ENCODE measurements at places on chromosomes 12 and 14.
A peak's percentile ranks its signal among the peaks of the same experiment; 100 is the strongest.

- DNase-seq = no peak
Measured at GRCh38 chr12:89479982-89480381, 44.6 kb downstream of the GALNT4 start.

- DNase-seq = no peak
Measured at GRCh38 chr12:28057856-28058615, 85.5 kb upstream of the PTHLH start.

DNA sequence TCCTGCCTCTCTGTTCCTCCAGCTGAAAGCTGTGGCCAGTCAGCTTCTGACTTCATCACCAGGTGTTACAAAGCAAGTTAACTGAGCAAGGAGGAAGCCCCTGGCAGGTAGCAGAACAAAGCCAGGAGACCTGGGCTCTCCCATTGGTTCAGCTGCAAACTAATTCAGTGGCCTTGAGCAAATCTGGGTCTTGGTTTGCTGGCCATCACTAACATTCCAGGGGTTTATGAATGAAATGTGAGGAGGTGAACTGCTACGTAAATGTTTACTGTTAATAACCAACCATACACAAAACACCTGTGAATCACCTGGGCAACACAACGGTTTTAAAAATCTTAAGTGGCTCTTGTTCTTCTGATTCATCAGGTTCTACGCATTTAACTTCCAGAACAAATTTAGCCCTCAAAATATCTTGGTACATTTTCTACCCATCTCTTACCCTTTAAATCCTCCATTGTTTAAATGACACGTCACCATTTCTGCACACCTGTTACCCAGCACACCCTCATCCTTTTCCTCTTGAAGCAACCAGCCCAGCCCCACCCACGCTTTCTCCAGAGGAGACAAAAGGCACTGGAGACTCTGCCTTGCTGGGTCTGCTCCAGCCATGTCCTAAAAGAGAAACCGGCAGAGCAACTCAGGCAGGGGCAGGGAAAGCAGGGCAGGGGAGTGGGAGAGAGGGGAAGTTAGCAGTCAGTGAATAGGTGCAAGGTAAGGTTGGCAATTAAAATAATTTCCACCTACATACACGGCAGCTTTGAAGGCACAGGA lies 49.3 kb upstream of the TSPAN11 start:
- DNase-seq = no peak

DNA sequence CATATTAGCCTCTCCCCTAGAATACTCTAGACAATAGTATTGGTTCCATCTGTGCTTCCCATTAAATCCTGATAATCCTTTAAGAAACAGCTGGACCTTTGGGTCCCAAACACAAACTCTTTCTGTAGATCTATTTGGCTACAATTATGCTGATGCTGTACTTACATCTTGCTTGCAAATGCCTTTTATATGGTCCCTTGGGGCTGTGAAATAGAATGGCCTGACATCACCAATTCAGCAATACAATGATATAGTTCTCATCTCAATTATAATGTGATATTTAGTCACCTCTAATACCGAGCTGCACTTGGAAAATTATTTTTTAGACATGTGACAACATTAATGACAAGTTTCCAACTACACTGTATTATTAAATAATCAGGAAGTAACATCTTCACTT lies 261.5 kb downstream of the SOX5 start:
- no peak for DNase-seq

GRCh38 chr12:93098077-93098476 lies 169.0 kb upstream of the EEA1 start:
- DNase-seq = peak; percentile 80

- DNase-seq = no peak
Measured at GRCh38 chr12:272942-273341, 10.3 kb upstream of the SLC6A13 start.

DNA sequence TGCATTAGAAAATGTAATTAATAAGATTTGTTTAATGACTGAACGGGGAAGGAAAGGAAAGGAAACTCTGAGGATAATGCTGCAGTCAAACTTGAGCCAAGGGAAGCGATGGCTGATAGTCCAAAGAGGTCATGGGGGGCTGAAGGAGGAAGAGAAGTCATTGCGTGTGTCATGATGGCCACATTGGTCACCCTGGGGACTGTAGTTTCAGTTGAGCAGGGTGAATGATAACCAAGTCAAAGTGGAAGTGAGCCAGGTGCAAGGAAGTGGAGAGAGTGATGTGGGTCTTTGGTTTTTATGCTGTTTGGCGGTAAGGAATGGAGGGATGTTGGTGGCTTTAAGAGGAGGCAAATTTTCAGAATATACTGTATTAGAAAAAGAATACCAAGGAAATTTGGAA lies 21.6 kb downstream of the C12orf75 start:
- no peak for DNase-seq

- no peak for DNase-seq
Measured at GRCh38 chr12:96136161-96136560, 58.0 kb upstream of the ELK3 start.

- no peak for DNase-seq
Measured at GRCh38 chr12:93341409-93342049, 36.2 kb upstream of the NUDT4 start.

DNA sequence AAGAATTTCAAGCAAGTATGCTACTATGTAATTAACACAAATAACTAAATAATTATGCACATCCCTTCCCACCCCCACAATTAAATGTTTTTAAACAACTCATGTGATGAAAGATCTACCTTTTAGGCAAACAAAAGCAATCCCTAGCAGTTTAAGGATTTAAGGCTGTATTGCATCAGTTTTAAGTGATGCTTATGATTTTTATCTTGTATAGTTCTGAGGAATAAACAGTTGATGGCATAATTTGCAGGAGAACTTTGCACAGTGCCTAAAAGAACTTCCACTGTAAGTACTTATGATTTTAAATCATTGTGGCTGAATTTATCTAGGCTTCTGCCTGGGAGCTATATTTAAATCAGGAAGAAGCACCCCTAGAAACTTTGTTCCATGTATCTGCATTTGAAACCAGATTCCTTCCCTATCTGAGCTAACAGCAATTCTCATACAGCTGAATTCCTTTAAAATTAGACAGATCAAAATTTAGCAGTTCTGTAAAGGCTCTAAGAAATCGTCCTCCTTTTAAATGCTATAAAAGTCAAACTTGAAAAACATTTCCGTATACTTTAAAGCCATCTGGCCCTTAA lies 388.6 kb downstream of the BCAT1 start:
- no peak for DNase-seq

DNA sequence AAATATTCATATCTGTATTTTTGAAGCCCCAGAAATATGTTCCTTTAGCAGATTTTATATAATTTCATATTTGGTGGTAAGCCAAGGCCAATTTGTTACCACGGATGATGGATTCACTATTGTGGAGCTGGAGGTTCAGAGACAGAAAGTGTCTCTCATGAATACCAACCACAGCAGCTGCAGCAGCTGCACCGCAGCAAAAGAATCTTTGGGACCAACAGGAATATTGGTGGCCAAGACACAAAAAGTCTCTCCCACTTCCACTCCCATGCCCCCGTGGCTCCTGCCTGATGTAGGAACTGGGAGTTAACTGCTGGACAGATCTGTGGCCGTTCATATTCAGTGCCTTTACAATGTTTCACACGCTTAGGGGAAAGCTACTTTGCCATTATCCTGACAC lies 155.3 kb downstream of the ADAMTS20 start:
- DNase-seq = no peak

DNA sequence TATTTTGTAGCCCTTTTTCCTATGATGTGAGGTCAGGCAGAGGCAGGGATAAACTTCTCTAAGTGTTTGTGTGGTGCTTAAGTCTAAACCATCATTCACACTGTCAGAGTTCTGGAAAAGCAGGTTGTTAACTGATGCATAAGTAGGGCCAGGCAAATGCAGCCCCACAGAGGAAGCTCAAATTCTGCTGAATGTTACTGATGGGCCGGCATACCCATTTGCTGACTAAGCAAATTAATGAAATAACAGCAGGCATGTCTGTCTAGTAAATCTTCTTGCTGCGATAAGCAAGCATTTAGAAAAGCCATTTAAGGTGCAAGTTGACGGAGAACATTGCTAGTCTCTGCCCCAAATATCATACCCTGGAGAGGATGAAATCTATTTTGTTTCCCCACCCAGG lies 523.2 kb upstream of the CCDC196 start:
- DNase-seq = no peak

DNA sequence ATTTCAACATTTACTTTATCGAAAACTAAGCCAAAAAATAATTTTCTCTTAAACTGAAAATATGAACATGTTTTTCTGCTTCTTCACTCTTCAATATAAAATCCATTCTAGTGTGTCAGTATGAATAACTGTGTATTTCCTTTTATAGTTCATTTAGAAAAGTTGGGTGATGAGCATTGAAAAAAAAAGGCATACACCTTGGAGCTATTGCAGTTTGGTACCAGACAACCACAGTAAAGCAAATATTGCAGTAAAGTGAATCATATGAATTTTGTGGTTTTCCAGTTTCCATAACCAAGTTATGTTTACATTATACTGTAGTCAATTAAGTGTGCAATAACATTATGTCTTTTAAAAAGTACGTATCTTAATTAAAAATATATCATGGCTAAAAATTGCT lies 195.0 kb upstream of the FOXG1 start:
- no peak for DNase-seq

DNA sequence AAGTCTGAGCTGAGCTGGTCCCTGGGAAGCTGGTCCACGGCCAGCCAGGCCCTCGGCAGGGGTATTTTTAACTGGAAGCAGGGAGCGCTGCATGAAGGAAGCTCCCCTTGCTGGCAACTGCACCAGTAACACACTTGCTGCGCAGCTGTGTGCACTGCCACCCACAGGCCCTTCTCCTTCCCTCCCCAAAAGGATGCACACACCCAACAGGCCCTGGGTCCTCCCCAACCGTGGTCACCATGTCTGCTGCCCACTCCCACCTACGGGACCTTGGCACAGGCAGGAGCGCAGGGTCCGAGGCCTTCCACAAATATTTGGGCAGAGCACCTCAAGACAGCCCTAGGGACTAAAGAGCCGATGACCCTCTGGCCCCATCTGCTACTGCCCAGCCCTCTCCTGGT lies 157.0 kb upstream of the PRMT8 start:
- no peak for DNase-seq

DNA sequence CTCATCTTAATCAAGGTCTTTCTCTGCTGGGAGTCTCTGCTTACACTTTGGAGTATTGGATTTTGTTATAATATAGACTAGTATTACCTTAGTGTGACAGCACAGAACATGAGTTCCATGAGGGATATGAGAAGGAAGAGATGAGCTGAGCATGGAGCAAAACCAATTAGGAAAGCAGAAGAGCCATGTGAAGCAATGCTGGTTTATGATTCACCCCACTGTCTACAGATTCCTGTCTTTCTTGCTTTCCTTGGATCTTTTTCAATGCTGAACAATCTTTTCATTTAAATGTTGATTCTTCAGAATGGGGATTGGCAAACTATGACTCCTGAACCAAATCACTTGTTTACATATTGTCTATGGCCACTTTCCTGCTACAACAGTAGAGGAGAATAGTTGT lies 70.4 kb upstream of the KITLG start:
- no peak for DNase-seq

GRCh38 chr14:104277416-104278213 lies 139.2 kb downstream of the KIF26A start:
- DNase-seq = no peak

- no peak for DNase-seq
Measured at GRCh38 chr14:32897698-32898064, 41.0 kb upstream of the NPAS3 start.

DNA sequence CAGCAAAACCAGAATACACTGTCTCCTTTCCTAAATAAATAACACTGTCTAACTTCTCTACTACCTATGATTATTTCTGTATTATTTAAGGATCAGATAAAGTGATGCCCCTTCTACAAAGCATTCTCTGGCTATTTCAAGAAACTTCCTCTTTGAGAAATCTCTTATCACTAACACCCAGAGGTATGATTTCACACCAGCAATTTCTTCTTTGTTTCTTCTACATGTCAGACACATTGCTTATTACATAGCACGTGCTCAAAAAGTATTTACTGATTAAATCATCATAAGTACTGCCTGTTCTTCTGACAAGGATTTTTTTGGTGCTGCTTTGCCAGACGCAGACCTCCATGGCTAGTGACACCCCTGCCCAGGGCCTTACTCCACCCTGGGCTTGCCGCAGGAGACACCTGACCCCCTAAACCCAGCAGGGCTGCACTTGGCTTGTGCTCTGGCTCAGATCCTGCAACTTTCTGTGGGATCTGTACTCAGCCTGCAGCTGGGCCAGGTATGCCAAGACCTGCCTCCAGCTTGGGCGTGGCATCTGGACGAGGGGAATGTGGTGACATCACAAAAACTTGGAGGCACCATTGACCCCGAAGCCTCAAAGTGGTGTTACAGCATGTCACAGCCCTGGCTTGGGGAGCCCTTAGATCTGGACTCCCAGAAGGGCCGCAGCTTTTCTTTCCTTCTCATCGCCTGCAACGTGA lies 15.4 kb upstream of the HIGD1C start:
- no peak for DNase-seq

- DNase-seq = no peak
Measured at GRCh38 chr12:119208626-119209061, 29.9 kb downstream of the HSPB8 start.

GRCh38 chr12:87981495-87981894 lies 47.7 kb downstream of the C12orf50 start:
- DNase-seq = no peak

GRCh38 chr14:47278233-47278842 lies 397.1 kb downstream of the MDGA2 start:
- DNase-seq = peak; percentile 5

DNA sequence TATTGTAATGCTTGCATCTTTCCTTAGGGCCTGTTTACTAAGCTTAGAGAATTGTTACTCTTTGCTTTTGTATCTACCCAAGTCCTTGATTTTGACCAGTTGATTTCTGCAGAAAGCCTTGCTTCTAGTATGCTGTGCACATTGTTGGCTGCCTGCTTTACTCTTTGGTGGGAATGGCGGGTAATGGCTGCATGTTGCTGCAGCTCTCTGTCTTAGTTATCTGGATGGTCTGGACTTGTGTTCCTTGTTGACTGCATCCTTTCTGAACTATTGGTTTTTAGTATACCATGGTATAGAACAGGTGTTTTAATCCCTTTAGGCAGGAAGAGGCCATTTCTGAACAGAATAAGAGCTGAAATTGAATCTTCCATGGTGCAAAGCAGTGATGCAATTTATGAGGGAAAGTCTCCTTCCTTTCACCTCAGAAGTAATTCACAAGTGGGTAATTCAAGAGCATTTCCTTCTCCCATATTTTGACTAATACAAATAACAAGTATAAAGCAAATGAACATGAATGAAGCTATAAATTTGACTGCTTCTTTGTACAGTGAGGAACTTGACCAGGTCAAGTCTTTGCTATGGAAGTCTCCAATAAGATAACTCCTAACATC lies 466.4 kb downstream of the NPAS3 start:
- no peak for DNase-seq

DNA sequence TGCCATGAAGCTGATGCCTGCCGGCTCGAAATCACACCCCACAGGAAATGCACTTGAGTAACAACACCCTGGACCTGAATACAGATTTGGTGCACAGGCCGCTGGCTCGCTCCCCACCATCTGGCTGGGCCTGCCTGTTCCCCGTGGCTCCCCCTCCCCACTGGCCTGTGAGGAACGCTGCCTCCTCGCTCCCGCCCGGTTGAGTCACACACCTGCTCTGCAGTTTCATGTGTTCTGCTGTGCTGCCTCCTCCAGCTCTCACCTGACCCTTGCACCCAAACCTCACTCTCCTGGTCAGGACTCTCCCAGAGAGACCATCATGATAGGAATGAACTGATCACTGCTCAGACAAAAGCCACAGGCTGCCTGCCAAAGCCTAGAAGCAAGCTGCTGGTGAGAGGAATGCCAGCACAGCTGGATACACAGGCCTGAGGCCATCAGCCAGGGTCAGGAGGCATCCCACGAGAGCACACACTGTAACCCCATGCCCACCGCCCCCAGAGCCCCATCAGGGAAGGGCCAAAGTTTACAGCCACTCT lies 3.8 kb upstream of the SIVA1 start:
- no peak for DNase-seq

All from CD4-positive, alpha-beta T cell treated with Interleukin-4 for 1 hour (primary cell).